ENCODE measurements at places on chromosomes 13 and 19.

DNA sequence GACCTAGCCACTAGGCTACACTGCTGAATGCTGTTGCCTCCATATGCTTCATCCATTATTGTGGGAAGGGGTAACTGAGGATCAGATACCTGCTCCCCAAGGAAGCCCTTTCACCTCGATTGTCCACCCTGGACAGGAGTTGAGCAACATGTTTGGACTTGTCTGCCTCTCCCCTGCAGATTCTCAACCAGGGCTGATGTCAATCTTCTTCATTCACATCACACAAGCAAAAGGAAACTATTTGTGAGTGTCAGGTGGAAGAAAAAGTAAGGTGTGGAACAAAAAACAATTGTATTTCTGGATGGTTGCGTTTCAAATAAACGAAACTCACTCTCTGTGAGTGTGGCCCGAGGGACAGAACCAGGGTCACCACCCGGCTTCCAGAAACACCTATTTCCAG is 29.5 kb upstream of the MUC16 start:
- no peak for DNase-seq

- DNase-seq: no peak
Observed at GRCh38 chr19:17942181-17942580, 9.4 kb downstream of the CCDC124 start.

GRCh38 chr13:99346335-99347042 is 39.3 kb upstream of the GPR183 start:
- no peak for DNase-seq

- DNase-seq: peak; percentile 76
Observed at GRCh38 chr13:98484289-98485219, 92.4 kb downstream of the STK24 start.

GRCh38 chr19:14890643-14891379 is 4.9 kb upstream of the OR7A17 start:
- DNase-seq: no peak
